Muscle of leg (tissue), 16 donors: ENCODE measurements at places on chromosomes 5 and 9. TPM values are rescaled to one million over a fixed set of nuclear protein-coding genes. Genes with fewer than 3 reads are reported as not detected.

Gene PLAC8L1
- total RNA-seq, result 0.18 TPM

Gene PRUNE2
- 13.2 TPM for total RNA-seq

DNA sequence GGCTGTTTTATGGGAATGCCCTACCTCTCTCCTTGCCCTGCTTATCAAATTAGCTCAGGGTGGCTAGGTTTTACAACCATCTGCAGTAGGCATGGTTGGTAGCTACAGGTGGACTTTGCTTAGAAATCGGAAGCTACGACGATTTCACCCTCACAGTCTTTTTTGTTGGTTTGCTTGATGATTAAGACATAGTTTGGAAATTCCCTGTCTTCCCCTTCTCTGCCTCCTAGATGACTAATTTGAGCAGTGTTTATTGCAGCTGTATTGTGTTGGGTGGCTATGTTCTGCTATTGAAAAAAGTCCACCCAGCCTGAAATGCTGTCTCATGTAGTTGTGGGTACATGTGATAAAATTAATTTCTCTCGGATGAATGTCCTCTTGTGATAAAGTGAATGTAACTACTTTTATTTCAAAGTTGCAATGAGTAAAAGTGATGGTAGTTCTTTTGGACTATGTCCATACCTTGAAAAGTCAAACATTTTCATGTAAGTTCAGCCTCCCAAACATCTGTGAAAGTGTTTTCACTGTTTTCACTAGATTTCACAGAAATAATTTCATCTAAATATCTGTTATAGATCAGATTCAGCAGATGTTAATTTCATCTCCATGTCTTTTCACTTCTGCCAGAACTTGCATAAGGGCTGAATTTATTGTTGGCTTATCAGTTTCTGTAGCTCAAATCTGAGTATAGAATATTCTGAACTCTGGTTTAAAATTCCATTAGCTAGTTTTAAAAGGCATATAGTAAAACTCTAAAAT is 37.3 kb upstream of the FYB1 start:
- H3K27ac ChIP-seq, result no peak overlapping the region
- DNase-seq, result peak; percentile 75

DNA sequence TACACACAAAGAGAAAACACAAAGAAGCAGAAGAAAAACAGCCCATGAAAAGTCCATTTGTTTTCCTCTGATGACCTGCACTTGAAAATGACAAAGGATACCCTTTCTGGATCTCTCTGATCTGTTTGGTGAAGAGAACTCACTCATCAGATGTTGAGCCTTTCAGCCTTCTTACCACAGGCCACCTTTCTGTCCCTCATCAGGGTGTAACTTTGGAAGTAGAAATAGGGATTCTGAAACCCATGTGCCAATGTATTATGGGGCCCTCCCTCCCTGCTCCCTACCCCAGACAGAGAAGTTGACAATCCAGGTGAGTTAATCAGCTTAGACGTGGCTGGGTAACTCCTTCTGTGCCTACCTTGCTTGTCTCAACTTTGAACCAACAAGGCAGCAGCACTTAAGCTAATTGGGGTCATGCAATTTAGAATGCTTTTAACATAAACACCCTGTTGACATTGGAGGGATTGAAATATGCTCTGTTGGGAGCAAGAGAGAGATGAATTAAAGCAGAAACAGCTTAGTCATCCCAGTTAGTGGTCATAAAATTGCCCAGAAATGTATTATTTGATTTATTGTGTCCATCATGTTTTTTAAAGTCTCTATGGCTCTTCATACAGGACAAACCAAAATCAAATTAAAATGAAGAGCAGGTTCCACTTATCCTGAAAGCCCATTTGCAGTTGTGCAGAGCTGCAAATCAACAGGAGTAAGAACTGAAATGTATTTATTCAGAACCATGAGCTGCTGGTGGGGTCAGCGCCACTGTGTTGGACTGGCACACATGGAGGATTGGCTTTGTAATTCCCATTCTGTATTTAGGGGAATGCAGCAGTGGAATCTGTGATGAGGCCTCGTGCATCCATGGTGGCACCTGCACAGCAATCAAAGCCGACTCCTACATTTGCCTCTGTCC is 132.0 kb downstream of the LIFR start:
- no peaks in the 10 kb centered on the region for H3K4me1 ChIP-seq
- no peaks in the 10 kb centered on the region for H3K27me3 ChIP-seq
- no peaks in the 10 kb centered on the region for H3K36me3 ChIP-seq
- no peak for DNase-seq
- no peak overlapping the region for H3K27ac ChIP-seq
- H3K4me3 ChIP-seq, result no peak overlapping the region

- H3K4me3 ChIP-seq, result no peak overlapping the region
- DNase-seq, result no peak
- no peaks in the 10 kb centered on the region for H3K4me1 ChIP-seq
- H3K27me3 ChIP-seq, result peaks cover 2% of the 10 kb centered on the region
These were observed 318.4 kb downstream of the NSG2 start for GRCh38 chr5:174363934-174364333.

Gene PRLR
- total RNA-seq, result 1.1 TPM

DNA sequence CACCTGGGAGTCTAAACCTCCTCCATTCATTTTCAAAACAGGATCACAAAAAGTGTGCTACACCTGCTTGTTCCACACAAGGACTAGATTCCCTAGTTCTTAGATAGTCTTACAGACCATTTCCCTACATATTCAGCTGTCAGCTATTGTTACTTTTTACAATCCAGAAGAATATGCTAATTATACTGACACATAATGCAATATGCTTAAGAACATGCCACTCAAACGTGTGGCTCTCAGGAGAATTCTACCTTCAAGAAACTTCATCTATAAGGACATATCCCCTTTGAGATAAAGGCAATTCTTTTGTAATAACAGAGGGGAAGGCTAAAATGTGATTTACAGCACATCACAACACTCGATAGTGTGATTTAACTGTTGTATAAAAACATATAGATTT is 456.1 kb upstream of the ARRDC3 start:
- no peak overlapping the region for H3K27ac ChIP-seq
- H3K27me3 ChIP-seq, result no peaks in the 10 kb centered on the region
- H3K4me1 ChIP-seq, result no peaks in the 10 kb centered on the region
- DNase-seq, result no peak

DNA sequence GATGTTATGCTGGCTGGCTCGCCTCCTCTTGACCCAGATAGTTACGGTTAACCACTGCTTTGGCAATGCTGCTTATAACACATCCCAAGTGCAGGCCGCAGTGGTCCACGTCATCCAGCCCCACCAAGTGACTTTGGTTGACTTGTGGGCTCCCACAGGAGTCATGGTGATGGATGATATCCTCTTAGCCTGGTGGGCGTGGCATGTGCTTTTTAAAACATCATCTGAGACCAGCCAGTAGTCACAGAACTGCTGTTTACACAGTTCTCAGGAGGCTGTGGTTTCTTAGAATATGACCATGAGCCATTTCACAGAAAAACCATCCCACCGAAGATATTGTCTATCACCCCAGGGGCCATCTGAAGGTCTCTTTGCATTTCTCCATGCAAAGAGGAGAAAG is 216.9 kb downstream of the SH3GL2 start:
- DNase-seq, result no peak
- H3K4me3 ChIP-seq, result no peak overlapping the region
- peaks cover 7% of the 10 kb centered on the region for H3K27me3 ChIP-seq
- H3K27ac ChIP-seq, result no peak overlapping the region
- no peaks in the 10 kb centered on the region for H3K36me3 ChIP-seq

Gene ESM1
- 2.8 TPM for total RNA-seq
